ENCODE measurements at places on chromosomes 7 and 10. TPM values are rescaled to one million over a fixed set of nuclear protein-coding genes. Genes with fewer than 3 reads are reported as not detected.

Gene TYW1
- 24.7 TPM for total RNA-seq

Gene H2BK1
- total RNA-seq, result not detected

GRCh38 chr7:36011588-36011965 is 141.5 kb upstream of the EEPD1 start:
- H3K27ac ChIP-seq, result no peak overlapping the region
- H3K36me3 ChIP-seq, result no peaks in the 10 kb centered on the region
- peaks cover 13% of the 10 kb centered on the region for H3K27me3 ChIP-seq
- no peak overlapping the region for H3K4me3 ChIP-seq

GRCh38 chr10:113179265-113179664 is 229.2 kb downstream of the TCF7L2 start:
- no peak for DNase-seq
- H3K27me3 ChIP-seq, result no peaks in the 10 kb centered on the region
- no peaks in the 10 kb centered on the region for H3K36me3 ChIP-seq
- no peak overlapping the region for H3K27ac ChIP-seq
- H3K4me3 ChIP-seq, result no peak overlapping the region

Gene STEAP1B
- total RNA-seq, result 22.0 TPM

DNA sequence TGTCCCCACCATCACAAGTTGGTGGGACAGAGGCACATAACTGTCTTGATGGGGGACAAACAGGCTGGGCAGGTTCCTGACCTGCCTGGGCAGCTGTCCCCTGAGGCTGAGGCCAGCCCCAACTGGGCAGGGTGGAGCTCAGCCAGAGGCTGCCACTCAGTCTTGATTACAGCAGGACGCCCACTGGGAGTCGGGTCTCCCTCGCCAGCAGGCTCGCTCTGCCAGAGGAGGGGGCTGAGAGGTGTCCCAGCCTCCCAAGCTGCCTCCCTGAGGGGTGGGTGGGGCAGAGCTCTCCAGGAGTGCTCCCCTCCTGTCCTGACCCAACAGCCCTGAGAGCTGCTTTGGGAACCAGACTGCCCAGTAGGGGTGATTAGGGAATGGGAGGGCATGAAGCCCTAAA is 1.8 kb upstream of the CAMK2G start:
- peaks cover 20% of the 10 kb centered on the region for H3K36me3 ChIP-seq
- no peak overlapping the region for H3K4me3 ChIP-seq
- DNase-seq, result no peak
- H3K27me3 ChIP-seq, result no peaks in the 10 kb centered on the region
- peaks cover 35% of the 10 kb centered on the region for H3K4me1 ChIP-seq

DNA sequence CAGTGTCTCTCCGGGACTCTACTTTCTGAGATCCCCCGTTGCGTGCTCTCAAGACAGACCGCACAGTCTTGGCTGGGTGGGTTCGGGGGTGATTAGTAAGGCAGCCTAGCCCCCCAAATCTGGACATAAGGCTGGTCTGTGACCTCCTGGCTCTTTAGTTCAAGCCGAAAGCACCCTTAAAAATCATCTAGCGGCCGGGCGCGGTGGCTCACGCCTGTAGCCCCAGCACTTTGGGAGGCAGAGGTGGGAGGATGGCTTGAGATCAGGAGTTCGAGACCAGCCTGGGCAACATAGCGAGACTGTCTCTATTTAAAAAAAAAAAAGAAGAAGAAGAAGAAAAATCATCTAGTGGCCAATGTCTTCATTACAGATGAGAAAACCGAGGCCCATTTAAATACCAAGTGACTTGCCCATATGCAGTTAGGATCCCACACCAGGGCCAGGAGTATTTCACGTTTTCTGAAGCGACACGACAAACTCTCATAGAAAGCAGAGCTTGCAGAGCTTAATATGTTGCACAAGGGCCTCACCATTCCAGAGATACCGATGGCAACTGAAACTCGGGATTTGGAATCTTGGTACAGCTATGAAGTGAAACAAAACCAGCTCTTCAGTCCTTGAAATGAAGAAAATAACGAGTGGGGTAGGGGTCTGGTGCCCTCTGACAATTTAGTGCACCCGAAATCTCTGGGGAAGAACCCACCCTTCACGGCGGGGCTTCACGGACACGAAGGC is 703 bp upstream of the HILPDA start:
- DNase-seq, result no peak
- H3K27me3 ChIP-seq, result no peaks in the 10 kb centered on the region
- peak overlapping the region; percentile 85 for H3K27ac ChIP-seq
- H3K4me3 ChIP-seq, result peak overlapping the region; percentile 74

- H3K4me1 ChIP-seq, result peaks cover 13% of the 10 kb centered on the region
- H3K27me3 ChIP-seq, result no peaks in the 10 kb centered on the region
- peaks cover 13% of the 10 kb centered on the region for H3K36me3 ChIP-seq
- H3K27ac ChIP-seq, result peak overlapping the region; percentile 88
These were observed 1.3 kb downstream of the LCOR start for GRCh38 chr10:96833220-96834001.

Gene BEND7
- 8.2 TPM for total RNA-seq

Gene TEX36
- total RNA-seq, result not detected

Gene PIP
- not detected for total RNA-seq

Gene RET
- 0.04 TPM for total RNA-seq

GRCh38 chr7:28126410-28127041 is 54.1 kb downstream of the JAZF1 start:
- no peak overlapping the region for H3K4me3 ChIP-seq
- H3K27ac ChIP-seq, result no peak overlapping the region
- no peaks in the 10 kb centered on the region for H3K36me3 ChIP-seq

Gene NPY4R
- not detected for total RNA-seq

Gene TDRD1
- total RNA-seq, result not detected

Gene ACTL6B
- total RNA-seq, result not detected

Gene MYL10
- total RNA-seq, result not detected

DNA sequence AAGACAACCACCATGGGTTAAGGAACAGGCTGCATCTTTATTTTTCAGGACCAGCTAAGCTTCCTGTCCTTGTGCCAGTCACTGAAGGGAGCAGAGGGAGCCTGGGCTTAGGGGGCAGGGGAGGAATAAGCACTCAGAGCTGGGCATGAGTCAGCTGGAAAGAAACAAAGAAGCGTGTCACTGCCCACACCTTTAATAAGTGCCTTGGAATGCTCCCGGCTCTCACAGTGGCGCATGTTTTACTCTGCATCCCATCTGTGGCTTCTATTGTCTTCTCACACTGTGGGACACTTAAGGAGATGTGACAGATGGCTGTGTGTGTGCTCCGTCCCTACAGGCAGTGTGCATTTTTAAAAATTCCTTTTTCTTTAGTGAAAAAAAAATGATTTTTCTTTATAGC is 71.7 kb downstream of the MTURN start:
- peaks cover 47% of the 10 kb centered on the region for H3K27me3 ChIP-seq
- no peaks in the 10 kb centered on the region for H3K4me1 ChIP-seq
- no peak overlapping the region for H3K27ac ChIP-seq
- H3K36me3 ChIP-seq, result no peaks in the 10 kb centered on the region

Gene CYP2C19
- total RNA-seq, result not detected

Gene HOXA10
- not detected for total RNA-seq

GRCh38 chr10:58457761-58458616 is 54.7 kb upstream of the BICC1 start:
- H3K27me3 ChIP-seq, result no peaks in the 10 kb centered on the region
- H3K4me3 ChIP-seq, result no peak overlapping the region
- H3K27ac ChIP-seq, result no peak overlapping the region
- no peaks in the 10 kb centered on the region for H3K4me1 ChIP-seq
- no peaks in the 10 kb centered on the region for H3K36me3 ChIP-seq
- DNase-seq, result no peak

DNA sequence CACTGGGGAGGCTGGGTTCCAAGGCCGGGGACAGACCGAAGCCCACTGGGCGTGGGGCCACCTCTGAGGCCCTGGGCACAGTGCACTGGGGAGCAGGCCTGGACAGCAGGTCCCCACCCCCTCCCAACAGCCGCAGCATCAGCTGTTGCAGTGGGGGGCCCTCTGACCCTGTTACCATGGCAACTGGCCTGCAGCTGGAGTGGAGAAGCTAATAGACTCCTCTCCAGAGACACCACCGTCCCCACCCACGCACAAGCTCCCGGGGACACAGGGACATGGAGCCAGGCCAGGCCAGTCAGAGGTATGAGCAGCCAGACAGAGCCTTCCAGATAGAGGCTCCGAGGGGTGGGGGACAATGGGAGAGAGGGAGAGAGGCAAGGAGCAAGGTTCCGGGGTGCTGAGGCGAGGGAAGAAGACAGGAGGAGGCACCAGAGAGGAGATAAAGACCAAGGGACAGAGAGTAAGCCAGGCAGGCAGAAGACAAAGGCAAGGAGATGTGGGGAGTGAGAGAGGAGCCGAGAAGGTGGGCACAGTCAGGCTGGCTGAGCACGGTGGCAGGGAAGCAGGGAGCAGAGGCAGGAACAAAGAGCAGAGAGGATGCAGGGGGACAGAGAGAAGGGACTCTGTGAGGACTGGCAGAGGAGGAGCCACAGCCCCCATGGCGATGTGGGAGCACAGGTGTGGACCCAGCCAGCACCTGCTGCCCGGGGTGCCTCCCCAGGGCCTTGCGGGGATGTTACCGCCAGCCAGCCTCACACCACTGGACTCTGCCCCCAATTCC is 6.7 kb downstream of the KCNH2 start:
- H3K4me1 ChIP-seq, result peaks cover 71% of the 10 kb centered on the region
- peak; percentile 82 for DNase-seq
- peaks cover 25% of the 10 kb centered on the region for H3K36me3 ChIP-seq
- H3K27me3 ChIP-seq, result no peaks in the 10 kb centered on the region
